ENCODE measurements at places on chromosomes 1 and 21. TPM values are rescaled to one million over a fixed set of nuclear protein-coding genes. Genes with fewer than 3 reads are reported as not detected.

Gene ASCL5
- not detected for total RNA-seq

Gene RABGGTB
- 235 TPM for total RNA-seq

Gene ANKRD65
- total RNA-seq, result not detected

Gene MARK1
- not detected for total RNA-seq

GRCh38 chr1:51877434-51878307 is 856 bp downstream of the NRDC start:
- peaks cover 29% of the 10 kb centered on the region for H3K36me3 ChIP-seq
- DNase-seq, result peak; percentile 59
- H3K4me1 ChIP-seq, result peaks cover 32% of the 10 kb centered on the region
- H3K27me3 ChIP-seq, result no peaks in the 10 kb centered on the region
- H3K4me3 ChIP-seq, result no peak overlapping the region
- no peak overlapping the region for H3K27ac ChIP-seq

DNA sequence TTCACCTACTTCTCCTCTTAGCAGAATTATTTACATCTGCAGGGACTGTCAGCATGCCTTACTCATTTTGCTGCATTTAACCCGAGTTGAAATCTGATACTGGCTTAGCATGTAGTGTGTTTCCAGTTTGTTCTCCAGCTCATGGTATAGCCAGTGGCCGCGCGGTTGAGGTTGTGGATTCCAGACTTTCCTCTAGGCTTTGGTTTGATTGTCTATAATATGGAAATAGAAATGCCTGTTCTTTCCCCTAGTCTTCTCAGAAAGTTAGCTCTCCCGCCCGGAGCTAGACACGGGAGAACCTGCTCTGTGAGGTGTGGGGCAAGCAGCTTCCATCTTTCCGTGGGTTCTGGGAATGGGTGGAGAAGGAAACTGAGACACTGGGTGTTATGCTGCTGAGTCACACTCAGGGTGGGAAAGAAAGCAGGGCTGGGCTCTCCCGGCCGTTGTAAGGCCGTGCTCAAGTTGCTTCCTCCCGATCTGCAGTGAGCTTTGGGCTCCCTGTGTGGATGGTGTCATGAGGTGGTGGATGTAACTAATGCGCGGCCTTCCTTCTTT is 206.8 kb upstream of the TMEM51 start:
- H3K27ac ChIP-seq, result no peak overlapping the region
- H3K4me3 ChIP-seq, result no peak overlapping the region
- no peaks in the 10 kb centered on the region for H3K4me1 ChIP-seq
- no peak for DNase-seq
- no peaks in the 10 kb centered on the region for H3K27me3 ChIP-seq

- peak overlapping the region; percentile 96 for H3K4me3 ChIP-seq
- no peaks in the 10 kb centered on the region for H3K27me3 ChIP-seq
- peaks cover 17% of the 10 kb centered on the region for H3K4me1 ChIP-seq
- no peaks in the 10 kb centered on the region for H3K36me3 ChIP-seq
- peak overlapping the region; percentile 66 for H3K27ac ChIP-seq
Measured at GRCh38 chr1:3858231-3858981, 1.1 kb downstream of the DFFB start.

- DNase-seq, result no peak
- no peaks in the 10 kb centered on the region for H3K27me3 ChIP-seq
- no peaks in the 10 kb centered on the region for H3K4me1 ChIP-seq
- H3K36me3 ChIP-seq, result no peaks in the 10 kb centered on the region
- H3K4me3 ChIP-seq, result no peak overlapping the region
Measured at GRCh38 chr1:193841857-193842256, 655.4 kb upstream of the B3GALT2 start.

GRCh38 chr1:164637461-164638375 is 78.7 kb downstream of the PBX1 start:
- no peaks in the 10 kb centered on the region for H3K4me1 ChIP-seq
- no peak overlapping the region for H3K27ac ChIP-seq
- no peaks in the 10 kb centered on the region for H3K27me3 ChIP-seq
- no peak for DNase-seq

GRCh38 chr1:227999056-227999930 is 7.5 kb upstream of the WNT3A start:
- peaks cover 24% of the 10 kb centered on the region for H3K27me3 ChIP-seq

GRCh38 chr1:183247066-183247465 is 61.0 kb downstream of the LAMC2 start:
- peaks cover 1% of the 10 kb centered on the region for H3K4me1 ChIP-seq
- H3K27me3 ChIP-seq, result peaks cover 6% of the 10 kb centered on the region
- H3K4me3 ChIP-seq, result no peak overlapping the region
- H3K27ac ChIP-seq, result peak overlapping the region; percentile 12
- DNase-seq, result no peak

Measured in activated CD4-positive, alpha-beta T cell treated with anti-CD3 and anti-CD28 coated beads, Interleukin-2, amount 10 ng/mL, durations not matched to agents 24 days and 14 days (primary cell).